IPS DF 6.9 (cell line): ENCODE measurements at places on chromosomes 6 and 20.

DNA sequence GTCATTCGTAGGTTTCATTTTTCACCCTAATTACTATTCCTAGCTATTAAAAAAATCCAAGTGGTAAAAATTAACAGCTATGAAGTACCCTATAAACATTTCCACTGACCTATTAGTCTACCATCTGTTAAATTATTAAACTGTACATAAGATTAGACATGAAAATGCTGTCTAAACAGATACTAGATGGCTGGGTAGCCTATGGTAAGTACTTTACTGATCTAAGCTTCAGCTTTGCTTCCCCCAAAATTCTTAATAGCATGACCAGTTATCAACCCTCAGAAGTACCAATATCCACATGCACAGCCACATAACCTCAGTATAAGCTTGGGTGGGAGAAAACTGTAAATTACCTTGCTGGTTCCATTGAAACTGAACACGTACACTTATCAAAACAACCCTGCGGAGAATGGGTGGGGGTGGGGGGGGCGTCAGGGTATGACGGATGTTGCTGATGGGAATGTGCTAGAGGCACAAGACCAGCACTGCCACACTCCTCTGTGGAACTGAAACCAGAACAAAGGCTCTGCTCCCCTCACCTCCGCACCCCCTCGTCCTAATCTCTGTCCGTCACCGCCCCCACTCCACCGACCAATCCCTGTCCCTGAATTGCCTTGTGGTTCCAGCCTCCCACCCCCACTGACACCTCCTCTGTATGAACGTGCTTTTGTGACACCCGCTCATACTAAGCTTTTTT is 45.3 kb downstream of the B4GALT5 start:
- DNase-seq: no peak

- no peak for DNase-seq
Observed at GRCh38 chr6:96823743-96824142, 13.5 kb downstream of the GPR63 start.

DNA sequence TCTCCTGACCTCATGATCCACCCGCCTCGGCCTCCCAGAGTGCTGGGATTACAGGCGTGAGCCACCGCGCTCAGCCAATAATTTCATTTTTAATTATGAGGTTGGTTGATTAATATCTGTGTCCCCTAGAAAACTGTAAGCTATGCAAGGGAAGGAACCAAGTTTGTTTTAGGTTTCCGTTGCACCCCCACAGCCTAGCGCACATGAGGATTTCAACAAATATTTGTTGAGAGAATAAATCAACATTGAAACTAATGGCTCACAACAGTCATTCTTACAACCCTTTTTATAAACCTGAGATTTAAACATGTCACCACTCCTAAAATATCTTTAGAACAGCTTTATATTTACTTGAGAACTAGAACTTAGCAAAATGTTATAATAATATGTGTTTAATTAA is 114.0 kb upstream of the CARMIL1 start:
- no peak for DNase-seq

- DNase-seq: no peak
Observed at GRCh38 chr20:8242066-8242465, 110.0 kb downstream of the PLCB1 start.

GRCh38 chr6:157222201-157222981 is 100.9 kb downstream of the TMEM242 start:
- DNase-seq: no peak

- no peak for DNase-seq
Observed at GRCh38 chr20:25453035-25453810, 45.8 kb downstream of the GINS1 start.

DNA sequence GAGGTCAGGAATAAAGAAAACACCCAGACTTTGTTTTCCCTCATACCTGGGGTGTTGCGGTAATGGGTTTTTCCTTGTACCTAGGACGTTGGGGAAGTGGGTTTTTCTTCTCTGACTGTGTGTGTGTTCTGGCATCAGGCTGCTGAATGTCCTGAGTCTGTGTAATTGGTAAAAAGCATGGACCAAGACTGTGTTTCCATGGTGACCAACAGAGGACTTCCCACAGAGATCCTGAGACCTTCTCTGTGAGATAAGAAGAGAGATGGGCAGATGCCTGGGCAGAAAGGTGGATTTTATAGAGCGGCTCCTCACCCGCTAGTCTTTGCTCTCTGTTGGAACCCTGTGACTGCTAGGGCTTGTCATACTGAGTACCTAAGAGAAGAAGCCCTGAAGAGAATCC is 135.4 kb upstream of the GGTLC1 start:
- DNase-seq: no peak

DNA sequence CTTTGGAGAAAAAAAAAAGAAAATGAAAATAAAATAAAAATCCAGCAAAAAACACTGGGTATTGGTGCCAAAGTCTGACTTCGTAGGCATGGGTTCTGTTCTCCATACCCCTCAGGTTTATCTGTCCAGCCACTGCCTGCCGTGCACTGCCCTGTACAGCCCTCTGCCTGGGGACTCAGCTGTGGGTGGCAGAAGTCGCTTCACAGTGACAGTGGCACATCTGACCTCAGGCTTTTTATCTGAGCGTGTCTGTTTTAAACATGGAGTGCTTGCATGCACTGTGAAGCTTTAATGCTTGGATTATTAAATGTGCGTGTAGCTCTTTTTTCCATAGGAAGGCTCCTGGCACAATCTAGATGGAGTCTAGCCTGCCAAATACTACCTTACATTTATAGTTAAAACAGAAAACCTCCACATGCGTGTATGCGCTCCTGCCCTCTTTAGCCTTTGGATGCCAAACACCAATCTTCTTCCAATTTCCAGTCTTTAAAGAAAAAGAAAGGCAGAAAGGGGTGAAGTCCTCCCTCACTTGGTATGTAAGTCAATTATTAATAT is 375.5 kb downstream of the UTRN start:
- DNase-seq: no peak

- DNase-seq: no peak
Observed at GRCh38 chr6:35496036-35496840, 641 bp downstream of the TEAD3 start.

- DNase-seq: no peak
Observed at GRCh38 chr20:51562027-51562331, 19.5 kb upstream of the NFATC2 start.

- DNase-seq: peak; percentile 7
Observed at GRCh38 chr6:162907876-162908481, 180.2 kb downstream of the PACRG start.

DNA sequence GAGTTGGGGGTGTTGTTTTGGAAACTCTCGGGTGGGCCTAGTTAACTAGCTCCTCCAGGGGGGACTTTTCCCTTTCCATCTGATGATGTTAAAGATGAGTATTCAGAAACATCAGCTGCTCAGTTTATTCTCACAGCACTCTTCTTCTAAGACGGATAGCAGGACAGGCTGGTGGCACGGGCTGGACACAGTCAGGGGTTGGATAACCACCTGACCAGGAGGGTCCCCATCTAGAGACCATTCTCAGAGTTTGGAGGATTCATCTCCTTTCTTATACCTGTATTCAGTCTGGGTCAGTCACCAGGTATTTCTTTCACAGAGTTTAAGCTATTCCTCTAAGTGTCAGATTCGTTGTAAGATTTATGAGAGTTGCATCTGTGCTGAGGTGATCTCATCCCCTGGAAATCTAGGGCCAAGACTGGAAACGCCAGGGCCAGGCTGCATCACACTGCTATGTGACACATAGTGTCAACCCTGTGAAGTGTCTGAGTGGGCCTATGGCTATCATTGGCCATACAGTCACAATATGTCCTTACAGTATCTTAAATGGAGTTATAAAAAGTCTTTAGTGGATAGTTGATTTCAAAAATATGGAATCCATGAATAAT is 111.7 kb downstream of the FAM50B start:
- DNase-seq: no peak

DNA sequence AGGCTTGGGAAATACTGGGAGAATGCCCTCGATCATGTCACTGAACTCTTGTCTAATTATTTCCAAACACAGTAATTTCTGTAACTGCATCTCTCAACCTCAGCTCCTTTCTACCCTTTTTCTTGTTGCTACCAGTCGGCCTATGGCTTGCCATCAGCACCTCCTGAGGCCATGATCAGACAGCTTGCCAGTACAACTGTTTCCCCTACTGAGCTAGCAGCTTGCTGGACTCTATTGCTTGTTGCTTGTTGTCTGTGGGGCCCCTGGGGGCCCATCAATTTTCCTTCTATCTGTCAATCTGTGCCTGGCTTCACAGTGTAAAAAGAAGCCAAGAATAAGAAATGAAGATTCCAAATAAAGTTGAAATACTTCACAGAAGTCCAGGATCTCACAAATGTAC is 123.9 kb downstream of the OPN5 start:
- no peak for DNase-seq

- no peak for DNase-seq
Observed at GRCh38 chr6:14743474-14744211, 502.2 kb upstream of the JARID2 start.

- no peak for DNase-seq
Observed at GRCh38 chr6:39330057-39330456, 7.6 kb upstream of the KCNK16 start.

DNA sequence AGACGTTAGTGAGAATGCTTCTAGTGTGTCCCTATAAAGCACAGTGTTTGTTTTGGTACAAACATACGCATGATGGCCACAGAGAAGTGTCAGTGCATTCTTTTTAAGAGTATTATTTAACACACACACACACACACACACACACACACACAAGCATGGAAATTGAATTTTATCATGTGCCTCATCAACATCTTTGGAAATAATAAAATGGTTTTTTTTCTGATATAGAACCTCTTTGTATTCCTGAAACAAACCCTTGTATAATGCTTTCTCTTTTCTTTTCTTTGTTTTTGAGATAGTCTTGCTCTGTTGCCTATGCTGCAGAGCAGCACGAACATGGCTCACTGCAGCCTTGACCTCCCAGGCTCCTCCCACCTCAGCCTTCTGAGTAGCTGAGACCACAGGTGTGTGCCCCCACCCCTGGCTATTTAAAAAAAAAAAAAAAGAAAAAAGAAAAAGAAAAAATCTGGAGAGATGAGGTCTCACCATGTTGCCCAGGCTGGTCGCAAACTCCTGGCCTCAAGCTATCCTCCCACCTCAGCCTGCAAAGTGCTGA is 116.2 kb upstream of the SYNDIG1 start:
- no peak for DNase-seq

DNA sequence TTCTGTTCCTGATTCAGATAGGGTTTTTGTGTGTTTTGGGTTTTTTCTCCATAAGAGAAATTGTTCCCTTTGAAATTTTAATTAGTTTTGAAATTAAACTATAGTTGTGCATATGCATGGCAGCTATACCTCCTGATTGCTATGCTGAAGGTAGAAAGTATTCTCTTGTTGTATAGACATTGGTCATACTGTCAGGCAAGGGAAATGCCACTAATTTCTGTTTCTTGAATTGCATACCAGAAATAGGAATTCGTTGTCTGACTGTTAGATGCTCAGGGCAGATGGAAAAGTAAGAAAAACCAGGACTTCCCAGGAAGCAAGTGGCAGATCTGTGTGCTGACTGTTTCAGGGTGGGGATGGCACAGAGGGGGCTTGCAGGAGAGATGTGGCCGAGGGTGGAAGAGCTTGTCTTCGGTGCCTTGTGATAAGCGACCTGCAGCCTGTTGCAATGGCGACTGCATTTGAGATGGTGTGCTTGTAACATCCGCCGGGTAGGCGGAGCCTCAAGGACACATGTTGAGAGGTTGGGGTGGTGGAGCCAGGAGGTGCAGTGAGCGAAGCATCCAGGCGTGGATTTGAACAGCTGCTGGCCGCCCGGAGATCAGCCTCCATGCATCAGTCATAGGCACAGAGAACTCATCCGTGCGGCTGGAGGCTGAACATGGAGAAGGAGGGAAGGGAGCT is 42.8 kb downstream of the RREB1 start:
- no peak for DNase-seq

DNA sequence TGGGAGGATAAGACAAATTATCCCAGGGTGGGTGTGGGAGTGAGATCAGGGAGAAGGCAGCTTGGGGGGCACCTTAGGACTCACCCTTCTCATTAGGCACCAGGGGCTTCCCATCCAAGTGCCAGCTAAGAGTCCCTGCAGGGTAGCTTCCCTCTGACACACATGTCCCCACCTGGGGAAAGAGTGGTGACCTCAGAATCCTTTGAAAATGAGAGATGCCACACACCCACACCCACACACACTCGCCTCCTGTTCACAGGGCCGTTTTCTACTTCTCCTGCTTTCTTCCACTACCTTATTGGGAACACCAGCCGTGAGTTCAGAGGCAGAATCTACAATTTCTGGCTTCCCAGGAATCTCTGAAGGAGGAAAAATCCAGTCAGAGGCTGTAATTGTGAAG is 1.0 kb downstream of the AGER start:
- no peak for DNase-seq

GRCh38 chr20:21099751-21100577 is 6.2 kb downstream of the LINC00237 start:
- no peak for DNase-seq

GRCh38 chr6:27295301-27296079 is 16.6 kb downstream of the POM121L2 start:
- no peak for DNase-seq

DNA sequence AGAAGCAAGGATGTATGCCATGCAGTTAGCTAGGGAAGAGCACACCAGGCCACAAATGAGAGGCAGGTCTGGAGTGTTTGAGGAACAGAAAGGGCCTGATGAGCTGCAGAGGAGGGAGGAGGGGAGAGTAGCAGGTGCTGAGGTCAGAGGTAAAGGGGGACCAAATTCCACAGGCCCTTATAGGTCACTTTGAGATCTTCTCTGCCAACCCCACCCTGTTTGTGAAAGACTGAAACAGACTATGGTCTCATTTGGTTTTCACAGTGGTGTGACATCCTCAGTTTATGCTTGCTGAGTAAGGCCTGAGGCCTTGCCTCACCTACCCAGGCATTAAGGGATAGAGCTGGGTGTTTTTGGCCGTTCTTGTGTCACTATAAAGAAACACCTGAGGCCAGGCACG is 187.7 kb upstream of the MYLIP start:
- no peak for DNase-seq

GRCh38 chr6:52155791-52156576 is 30.2 kb upstream of the IL17A start:
- peak; percentile 47 for DNase-seq

DNA sequence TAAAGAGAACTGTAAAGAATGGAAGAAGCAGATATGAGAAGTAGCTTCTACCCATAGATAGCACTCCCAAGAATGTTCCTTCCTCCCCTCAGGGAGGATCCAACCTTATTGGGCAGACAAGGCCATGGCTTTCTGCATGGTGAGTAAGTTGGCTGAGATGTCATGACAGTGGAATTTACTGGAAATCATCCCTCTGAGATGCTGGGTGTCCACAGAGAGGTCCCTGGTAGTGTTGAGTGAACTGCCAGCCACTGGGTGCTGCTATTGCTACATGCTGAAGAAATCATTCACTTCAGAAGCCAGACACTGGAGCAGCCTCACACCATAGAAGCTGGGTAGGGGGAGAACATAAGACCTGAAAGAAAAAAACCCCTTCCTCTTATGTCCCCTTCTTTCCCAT is 46.4 kb upstream of the FERMT1 start:
- no peak for DNase-seq
